ENCODE measurements at places on chromosomes 3 and 15.

DNA sequence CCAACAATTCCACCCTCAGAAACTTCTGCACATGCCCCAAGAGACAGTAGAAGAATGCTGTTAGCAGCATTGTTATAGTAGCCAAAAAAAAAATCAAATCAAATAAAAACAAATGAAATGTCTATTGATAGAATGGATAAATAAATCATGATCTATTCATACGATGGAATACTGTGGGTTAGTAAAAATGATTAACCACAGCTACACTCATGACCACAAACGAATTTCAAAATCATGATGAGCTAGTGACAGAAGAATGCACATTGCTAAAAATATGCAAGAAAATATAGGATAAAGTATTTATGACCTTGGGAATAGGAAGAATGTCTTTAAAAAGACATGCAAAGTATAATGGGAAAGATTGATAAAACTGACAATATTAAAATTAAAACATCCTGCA lies 57.5 kb upstream of the ACAN start:
- no peak for DNase-seq

DNA sequence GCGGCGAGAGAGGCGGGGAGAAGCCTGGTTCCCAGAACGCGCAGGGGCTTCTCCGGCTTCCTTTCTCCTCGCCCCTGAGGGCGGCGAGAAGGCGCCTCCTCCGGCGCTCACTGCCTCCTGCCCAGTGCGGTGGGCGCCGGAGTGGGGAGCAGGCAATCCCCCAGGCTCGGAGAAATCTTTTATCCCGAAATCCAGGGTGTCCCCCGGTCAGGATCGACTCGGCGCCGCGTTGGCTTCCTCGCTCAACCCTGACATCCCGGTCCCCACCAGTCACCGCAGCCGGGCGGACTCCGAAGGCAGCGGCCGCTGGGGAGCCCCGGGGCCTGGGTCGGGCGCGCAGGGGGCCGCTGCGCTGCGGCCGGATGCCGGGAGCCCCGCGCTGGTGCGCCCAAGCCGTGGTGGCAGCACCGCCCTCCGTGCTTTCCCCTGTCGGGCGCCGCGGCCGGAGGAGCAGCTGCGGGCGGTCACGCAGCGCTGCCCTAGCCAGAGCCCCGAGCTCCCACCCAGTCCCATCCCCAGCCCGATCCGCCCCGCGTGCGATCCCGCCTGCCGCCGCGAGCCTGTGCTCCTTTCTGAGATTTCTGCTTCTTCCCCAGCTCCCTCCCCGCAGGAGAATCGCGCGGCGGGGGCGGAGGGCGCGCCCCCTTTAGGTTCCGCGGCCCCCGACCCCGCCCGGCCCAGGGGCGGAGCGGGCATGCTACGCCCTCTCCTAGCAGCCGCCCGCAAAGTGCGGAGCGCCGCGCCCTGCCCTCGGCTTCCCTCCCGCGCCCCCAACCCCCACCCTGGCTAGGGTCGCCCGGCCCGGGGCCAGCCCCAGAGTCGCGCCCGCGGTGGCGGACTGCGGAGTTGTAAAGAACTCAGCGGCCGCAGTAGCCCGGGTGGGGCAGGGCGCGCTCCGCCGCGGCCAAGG lies 683 bp upstream of the CACNA2D3 start:
- no peak for DNase-seq

DNA sequence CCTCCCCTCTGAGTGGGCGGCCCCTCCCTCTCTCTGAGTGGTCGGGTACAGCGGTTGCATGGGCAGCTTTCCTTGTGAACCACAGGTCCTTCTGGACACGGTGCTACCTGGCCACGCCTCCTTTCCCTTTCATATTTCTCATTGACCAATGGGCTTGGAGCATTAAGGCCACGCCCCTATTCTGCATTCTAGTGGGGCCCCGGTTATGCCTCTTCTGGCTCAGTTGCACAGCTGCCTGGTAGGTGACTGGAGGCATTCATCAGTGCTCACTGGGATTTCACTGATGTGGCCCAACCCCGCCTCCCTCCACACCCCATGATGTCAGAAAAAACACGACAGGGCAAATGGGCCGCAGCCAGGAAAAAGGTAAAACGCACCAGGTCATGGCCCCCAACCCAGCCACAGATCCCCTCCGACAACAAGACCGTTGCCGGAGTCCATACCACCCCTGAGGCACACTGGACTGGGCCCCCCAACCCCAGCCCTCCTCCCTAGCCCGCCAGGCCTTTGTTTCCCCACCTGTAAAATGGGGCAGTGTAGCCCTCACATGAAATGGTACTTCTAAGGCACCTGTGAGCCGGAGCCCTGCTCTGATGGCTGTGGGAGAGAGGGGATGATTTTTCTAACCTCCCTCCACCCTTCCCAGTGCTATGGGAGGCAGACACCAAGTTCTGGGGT lies 26.3 kb downstream of the NGRN start:
- DNase-seq: peak; percentile 37

DNA sequence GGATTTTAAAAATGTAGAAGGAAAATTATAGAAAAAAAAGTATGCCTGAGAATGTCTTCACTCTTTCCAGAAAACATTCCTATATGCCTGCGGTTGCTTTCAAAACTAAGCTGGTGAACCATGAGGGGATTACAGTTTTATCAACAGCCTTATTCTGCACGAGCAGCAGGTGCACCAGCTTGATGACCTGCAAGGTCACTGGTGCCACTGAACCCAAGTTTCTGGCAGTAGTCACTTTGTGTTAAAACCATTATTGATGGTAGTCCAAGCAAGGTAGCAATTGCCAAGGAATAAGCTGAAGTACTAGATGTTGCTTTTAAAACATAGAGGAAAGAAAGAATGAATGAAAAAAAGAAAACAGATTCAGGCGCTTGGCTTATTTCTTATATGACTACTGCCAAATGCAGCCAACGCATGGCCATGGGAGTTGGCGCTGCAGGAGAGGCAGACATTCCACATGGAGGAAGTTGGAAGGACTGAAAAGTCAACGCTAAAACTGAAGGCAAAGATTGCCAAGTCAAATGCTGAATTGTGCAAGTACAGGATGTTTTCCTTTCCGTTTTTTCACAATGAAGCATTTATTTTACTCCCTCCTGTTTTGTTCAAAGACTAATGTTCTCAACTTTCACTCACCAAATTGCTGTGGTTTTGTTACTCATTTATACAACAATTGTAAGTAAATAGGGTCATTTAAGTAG lies 601.4 kb downstream of the CADM2 start:
- DNase-seq: no peak

- peak; percentile 96 for DNase-seq
Observed at GRCh38 chr3:185282696-185283373, 29.0 kb upstream of the EHHADH start.

GRCh38 chr3:20511863-20512505 lies 326.0 kb upstream of the SGO1 start:
- DNase-seq: peak; percentile 15

DNA sequence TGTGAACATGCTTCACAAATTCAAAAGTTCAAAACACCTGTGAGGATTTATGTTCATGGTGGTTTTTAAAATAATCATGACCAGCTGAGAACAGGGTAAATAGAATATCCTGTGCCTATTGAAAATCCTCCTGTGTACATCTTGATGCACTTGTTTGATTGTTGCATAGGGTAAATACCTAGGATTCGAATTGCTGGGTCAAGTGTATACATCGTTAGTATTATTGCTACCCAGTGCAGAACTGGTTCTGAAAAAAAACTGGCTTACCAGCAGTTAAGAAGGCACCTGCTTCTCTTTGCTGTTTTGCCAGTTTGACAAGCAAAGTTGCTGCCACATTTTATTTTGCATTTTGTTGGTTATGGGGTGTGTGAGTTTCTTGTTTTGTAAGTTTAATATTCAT lies 272.6 kb downstream of the CLSTN2 start:
- no peak for DNase-seq

- no peak for DNase-seq
Observed at GRCh38 chr15:27648359-27648758, 450.8 kb downstream of the OCA2 start.

DNA sequence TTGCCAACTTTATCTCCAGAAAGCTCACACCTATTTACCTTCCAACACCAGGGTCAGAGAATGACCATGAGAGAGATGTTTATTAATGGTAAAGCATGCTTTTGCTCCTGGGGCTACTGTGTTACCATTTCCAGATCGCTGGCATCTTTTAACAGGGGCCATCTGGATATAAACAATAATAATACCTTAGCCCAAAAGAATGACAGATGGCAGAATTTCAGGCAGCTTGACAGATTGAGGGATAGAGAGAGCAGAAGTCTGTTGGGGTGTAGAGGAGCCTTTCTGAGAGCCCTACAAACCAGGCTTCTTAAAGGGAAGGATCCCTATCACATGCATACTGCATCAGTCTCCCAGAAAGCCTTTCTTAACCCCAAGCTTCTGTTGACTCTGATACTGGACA lies 17.7 kb downstream of the RBP1 start:
- no peak for DNase-seq

- no peak for DNase-seq
Observed at GRCh38 chr3:128879991-128880390, 571 bp downstream of the ACAD9 start.

DNA sequence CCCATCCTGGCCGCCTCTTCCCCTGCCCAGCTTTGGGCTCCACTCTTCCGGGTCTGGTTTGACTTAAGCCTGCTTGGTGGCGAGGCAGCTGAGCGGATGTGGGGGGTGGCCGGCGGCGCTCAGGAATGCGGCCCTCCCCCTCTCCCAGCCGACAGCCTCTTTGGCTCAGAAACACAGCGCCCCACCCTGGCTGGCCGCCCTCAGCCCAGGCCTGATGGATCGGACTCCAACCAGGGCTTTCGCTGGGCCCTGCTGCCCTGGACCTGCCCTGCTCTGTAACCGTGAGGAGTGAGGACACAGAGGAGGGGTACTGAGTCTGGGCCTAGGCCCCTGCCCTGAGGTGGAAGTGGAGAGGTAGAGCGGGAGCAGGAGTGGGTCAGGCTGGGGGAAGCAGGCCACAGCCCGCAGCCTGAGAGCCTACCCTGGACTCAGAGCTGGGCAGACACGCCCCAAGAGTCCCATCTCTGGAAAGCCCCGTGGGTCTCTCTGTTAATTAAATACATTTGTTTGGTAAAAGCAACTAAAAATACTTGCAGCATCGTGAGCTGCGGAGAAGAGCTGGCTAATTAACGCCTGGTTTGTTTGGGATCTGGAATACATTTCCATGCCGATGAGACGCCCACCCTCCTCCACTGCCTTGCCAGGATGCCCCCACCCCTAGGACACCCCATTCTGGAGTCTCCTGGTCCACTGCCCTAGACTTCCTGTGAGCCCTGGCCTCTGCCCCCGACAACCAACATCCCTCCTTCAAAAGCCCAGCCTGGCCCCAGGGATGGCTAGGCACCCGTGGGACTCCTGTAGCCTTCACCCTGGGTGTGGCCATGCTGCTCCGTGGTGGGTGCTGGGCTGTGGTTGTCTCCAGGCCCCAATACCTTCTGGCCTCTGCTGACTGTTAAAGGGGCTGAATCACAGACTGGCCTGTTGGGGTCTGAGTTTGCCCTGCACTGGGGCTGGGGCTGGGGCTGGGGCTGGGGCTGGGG lies 19.6 kb downstream of the PLXNA1 start:
- DNase-seq: no peak

DNA sequence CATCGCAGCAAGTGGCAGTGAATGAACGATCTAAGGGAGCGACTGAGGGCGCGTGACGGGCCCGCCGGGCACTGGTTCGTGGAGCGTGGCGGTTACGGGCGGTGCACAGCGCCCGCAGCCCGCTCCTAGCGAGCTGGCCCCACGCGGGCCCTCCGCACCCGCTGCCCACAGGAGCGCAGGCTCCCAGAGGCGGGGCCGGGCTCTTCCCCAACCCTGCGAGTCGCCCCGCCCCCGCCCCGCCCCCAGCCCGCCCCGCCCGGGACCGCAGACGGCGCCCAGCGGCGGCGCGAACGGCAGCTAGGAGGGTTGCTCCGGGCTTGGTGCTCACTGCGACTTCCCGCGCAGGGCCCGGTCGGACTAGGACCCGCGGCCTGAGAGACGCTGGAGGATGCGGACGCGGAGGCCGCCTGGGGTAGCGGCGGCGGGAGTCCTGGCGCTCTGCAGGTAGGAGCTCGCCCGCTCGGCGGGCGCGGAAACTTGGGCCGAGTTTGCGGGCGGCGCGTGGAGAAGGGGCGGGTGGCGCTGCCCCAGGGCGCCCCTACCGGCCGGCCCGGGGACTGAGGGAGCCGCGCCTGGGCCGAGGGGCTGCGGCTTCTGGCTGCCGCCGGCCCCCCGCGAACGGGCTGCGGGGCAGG lies at the start of gene C15orf39:
C15orf39 (plus strand) TSS at position 267 of the 635 bp plus-strand sequence. CDS start 4,167 bp downstream, outside the sequence.
- DNase-seq: peak; percentile 82

GRCh38 chr3:102727340-102727739 lies 292.5 kb downstream of the ZPLD1 start:
- DNase-seq: no peak

- no peak for DNase-seq
Observed at GRCh38 chr3:6928064-6928463, 67.1 kb downstream of the GRM7 start.

DNA sequence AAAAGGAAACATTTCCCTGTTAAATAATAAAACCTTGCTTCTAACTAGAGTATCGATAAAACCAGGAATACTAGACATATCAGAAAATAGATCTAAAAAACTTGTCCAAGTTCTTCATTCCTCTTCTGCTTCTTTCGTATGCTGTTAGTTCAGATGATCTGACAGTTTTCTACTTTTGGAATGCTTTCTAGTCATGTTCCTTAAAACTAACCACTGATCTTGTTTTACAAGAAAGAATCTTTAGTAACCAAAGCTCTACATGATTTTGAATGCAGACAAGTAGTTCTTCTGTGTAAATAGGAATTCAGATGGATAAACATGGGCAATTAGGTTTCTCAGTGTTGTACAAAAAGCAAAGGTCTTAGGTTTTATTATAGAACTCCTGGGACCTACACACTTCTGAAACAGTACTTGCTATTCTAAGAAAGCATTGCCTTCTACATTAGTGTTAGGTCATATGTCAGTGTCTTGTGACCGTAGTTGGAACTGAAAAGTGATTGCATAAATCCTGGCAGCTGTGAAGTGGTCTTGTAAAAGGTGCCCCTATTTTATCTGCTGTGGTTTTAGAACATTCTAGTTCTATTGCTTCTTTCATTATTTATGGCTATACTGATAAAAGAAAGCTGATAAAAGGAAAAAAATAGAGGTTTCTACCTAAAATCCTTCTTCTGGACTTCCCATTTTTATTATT lies 40.7 kb downstream of the SNRK start:
- DNase-seq: no peak

DNA sequence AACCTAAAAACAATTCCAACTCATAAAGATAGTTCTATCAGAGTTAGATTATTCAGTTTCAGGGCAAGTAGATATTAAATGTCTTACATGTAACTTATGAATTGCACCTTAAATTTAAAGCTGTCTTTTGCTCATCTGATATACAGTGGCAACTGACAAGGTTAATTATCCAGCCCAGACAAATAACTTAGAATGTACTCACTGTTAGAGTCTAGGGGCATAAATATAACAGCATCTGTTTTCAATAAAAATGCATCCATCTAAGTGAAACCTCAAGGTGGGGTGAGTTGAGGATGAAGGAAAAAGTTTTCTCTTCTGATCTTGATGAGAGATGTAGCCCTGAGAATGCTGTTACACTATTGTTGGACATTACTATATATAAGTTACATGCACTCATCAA lies 112.6 kb downstream of the FBN1 start:
- no peak for DNase-seq

DNA sequence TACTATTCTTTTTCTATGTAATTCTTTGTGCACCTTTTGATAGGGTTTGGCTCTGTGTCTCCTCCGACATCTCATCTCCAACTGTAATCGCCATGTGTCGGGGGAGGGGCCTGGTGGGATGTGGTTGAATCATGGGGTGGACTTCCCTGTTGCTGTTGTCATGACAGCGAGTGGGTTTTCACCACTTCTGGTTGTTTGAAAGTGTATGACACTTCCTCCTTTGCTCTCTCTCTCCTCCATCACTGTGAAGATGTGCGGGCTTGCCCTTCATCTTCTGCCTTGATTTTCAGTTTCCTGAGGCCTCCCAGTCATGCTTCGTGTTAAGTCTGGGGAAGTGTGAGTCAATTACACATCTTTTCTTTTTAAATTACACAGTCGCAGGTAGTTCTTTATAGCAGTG lies 225.8 kb upstream of the DPPA4 start:
- DNase-seq: peak; percentile 23
